ENCODE measurements at places on chromosomes 6 and 20.

- no peak for DNase-seq
Measured at GRCh38 chr6:158487495-158487894, 72.4 kb upstream of the TMEM181 start.

GRCh38 chr6:40986921-40987819, 51.9 kb downstream of the UNC5CL start:
- DNase-seq: no peak

GRCh38 chr20:4791121-4791520, 69.4 kb downstream of the PRND start:
- DNase-seq: no peak

DNA sequence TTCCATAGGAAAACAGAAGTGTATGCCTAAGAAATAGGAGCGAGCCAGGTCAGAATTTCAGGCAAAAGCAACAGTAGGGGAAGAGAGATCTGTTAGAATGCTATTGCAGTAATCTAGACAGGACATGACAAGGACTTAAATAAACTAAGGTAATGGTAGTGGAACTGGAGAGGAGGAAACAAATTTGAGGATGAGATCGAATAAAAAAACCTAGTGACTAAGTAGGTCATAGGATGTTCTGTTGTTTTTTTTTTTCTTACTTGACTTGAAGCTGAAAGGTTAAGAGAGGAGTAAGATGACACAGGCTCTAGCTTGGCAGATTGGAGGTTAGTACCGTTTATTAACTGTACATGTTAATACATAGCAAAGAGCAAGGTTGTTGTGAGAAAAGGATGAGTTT, 28.6 kb downstream of the ORC3 start:
- DNase-seq: no peak

GRCh38 chr6:74181471-74181870, 485.5 kb downstream of the CD109 start:
- DNase-seq: no peak

DNA sequence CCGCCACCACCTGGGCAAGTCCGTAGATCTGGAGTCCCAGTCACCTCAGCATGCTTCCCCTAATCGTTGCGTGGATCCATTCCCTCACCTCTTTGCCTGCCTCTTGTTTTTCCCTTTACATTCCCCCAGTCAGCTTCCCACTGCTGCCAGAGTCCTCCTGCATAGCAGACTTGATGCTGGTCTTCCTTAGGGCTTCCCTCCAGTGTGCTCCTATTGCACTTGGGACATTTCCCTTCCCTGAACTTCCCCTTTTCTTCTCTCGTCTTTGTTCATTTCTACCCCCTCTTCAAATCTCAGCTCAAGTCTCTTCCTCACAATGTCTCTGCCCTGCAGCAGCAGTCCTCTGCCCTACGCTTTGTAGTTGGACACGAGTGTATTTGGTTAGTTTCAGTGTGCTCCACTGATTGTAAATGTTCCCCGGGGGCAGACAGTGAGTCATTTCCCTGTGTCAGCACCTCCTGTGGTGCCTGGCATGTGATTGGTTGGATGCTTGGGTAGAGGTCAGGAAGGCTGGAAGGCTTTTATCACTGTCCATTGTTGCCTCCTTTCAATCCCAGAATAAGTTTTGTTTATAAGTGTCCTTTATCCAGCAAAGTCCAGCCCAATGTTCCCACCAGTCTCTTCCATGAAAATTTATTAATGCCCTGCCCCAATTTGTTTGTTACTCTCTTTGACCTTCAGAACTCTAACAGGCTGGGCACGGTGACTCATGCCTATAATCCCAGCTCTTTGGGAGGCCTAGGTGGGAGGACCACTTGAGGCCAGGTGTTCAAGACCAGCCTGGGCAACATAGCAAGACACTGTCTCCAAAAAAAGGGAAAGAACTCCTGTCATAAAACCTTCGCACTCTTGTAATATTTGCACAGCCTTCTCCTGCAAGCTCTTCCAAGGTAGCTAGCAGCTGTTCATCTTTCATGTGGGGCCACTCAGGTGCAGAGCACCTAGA, 38.3 kb downstream of the FAM120B start:
- DNase-seq: no peak

DNA sequence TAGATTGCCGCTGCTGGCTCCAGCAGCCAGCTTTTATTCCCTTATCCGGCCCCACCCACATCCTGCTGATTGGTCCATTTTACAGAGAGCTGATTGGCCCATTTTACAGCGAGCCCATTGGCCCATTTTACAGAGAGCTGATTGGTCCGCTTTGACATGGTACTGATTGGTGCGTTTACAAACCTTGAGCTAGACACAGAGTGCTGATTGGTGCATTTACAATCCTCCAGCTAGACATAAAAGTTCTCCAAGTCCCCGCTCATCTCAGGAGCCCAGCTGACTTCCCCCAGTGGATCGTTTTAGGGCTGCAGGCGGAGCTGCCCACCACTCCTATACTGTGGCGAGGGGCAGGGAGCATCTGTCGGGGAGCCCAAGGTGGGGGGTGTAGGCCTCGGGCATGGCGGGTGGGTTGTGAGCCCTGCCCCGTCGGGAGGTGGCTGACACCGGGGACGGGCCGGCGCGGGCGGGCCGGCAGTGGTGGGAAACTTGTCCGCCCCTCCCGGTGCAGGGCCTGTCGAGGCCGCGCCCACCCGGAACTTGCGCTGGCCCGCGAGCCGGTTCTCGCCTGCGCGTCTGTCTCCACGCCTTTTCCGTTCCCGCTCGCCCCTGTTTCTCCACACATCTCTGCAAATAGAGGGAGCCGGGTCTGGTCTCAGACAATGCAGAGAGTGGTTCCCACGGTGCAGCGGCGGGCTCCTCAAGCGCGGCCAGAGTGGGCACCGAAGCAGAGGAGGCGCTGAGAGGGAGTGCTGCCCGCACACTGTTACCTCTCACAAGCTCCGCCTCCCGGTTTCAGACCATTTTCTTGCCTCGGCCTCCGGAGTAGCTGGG, 86.1 kb upstream of the STMND1 start:
- DNase-seq: no peak

DNA sequence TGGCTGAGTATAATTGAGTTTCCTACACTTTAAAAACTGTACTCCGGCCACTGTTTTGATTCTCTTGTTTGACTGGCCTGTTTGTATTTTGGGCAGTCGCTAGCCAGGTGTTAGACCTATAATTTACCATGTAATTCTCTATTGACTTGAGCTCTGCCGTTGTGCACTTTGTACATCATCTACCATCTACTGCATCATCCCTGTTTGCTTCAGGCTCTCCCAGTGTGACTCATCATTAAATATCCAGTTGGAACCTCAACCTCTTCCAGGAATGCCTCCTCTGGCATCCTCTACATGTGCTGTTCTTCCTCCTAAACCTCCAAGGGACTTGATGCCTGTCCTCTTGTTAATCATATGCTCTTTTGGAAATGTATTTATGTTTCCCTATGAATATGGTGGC, 72.3 kb downstream of the FARS2 start:
- DNase-seq: no peak

DNA sequence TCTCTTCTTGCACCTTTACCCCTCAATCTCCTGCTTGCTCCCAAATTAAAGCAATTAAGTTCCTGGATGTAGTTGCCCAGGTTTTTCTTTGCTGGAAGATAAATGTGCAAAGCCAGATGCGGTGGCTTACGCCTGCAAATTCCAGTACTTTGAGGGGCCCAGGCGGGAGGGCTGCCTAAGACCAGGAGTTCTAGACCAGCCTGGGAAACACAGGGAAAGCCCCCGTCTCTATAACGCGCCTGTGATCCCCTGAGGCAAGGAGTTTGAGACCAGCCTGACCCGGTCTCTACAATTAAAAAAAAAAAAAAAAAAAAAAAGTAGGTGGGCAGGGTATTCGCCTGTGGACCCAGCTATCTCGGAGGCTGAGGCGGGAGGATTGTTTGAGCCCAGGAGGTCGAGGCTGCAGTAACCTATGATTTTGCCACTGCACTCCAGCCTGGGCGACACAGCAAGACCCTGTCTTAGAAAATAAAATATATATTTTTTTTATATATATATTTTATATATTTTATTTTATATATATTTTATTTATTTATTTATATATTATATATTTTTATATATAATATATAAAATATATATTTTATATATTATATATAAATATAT, 461 bp upstream of the DCDC2 start:
- no peak for DNase-seq

- DNase-seq: no peak
Measured at GRCh38 chr6:23591761-23592160, 534.3 kb upstream of the NRSN1 start.

DNA sequence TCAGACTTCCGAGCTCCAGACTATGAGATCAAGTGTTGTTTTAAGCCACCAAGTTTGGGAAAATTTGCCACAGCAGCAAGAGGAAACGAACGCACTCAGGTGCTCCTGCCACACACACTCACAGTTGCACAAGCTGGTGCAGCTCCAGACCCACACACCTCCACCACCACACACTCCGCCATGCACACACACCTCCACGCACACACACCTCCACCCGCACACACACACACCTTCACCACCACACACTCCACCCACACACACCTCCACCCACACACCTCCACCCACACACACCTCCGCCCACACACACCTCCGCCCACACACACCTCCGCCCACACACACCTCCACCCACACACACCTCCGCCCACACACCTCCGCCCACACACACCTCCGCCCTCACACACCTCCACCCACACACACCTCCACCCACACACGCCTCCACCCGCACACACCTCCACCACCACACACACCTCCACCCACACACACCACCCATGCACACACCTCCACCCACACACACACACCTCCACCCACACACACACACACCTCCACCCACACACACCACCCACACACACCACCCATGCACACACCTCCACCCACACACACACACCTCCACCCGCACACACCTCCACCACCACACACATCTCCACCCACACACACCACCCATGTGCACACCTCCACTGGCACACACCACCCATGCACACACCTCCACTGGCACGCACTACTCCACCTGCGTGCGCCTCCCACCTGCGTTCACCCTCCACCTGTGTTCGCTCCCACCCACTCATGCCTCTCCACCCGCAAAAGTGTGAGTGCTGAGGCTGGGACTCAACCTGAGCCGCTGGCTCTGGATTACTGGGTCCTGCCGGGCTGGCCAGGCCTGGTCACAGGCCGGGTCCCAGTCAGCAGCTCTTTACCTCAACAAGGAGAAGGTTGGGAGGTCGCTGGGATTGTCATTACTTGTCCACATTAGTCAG, 175.6 kb downstream of the BMP7 start:
- no peak for DNase-seq

- no peak for DNase-seq
Measured at GRCh38 chr6:41636833-41637193, 1.5 kb upstream of the MDFI start.

- no peak for DNase-seq
Measured at GRCh38 chr6:157814883-157815282, 8.2 kb upstream of the SNX9 start.

- DNase-seq: no peak
Measured at GRCh38 chr6:33124947-33125346, 49.2 kb downstream of the HLA-DPB1 start.

DNA sequence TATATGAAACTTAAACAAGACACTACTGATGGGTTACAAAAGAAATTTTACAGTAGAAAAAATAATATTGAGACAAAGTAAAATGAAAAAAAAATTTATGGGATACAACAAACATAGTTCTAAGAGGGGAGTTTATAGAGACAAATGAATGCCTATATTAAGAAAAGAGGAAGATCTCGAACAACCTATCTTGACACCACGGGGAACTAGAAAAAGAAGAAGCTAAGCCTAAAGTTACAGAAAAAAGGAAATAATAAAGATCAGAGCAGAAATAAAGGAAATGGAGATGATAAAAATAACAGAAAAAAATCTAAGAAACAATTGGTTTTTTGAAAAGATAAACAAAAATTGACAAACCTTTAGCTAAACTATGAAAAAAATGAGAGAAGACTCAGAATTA, 9.1 kb upstream of the ECHDC1 start:
- DNase-seq: no peak

GRCh38 chr6:157840776-157841175, 17.7 kb downstream of the SNX9 start:
- DNase-seq: no peak

DNA sequence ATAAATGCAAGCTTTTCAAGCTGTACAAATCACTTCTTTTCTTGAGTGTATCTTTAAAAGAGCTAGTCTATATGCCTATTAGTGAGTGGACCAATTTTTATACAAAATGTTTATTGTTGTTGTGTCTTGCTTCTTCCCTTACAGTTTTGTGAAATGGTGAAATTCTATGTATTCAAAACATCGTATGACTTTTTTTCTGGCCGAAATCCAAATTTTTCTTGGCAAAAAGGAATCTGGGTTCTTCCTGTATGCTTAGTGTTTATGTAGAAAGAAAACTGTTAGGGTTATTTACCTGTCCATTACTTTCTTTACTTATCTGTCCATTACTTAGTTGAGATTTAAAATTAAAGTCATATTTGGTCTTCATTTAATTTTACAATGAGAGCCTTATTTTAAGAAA, 153.9 kb downstream of the MMS22L start:
- DNase-seq: no peak

- no peak for DNase-seq
Measured at GRCh38 chr6:133749427-133749826, 139.5 kb upstream of the TCF21 start.

DNA sequence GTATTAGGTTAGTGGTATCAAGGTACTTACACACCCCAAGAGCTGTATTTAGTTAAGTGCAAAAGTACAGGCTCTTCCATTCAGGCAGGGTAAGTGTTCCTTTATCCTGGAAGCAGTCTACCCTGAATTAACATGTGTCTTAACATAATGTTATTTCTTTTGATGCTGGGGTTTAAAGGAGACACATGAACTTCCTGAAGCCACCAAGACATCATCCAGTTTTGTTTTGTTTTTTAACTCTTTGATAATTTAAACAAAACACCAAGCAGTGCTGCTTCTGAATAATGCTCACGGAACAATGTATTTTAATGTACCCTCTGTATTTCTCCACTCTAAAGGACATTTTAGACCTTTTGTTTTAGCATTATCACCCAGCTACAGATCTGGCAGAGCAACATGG, 50.5 kb upstream of the PLCB4 start:
- no peak for DNase-seq

GRCh38 chr6:40844246-40844645, 194.8 kb downstream of the UNC5CL start:
- no peak for DNase-seq

- no peak for DNase-seq
Measured at GRCh38 chr6:141261016-141261671, 871.6 kb upstream of the GJE1 start.

GRCh38 chr20:12180107-12180661, 262.5 kb downstream of the BTBD3 start:
- DNase-seq: no peak

- no peak for DNase-seq
Measured at GRCh38 chr6:16181439-16182297, 52.8 kb downstream of the MYLIP start.

DNA sequence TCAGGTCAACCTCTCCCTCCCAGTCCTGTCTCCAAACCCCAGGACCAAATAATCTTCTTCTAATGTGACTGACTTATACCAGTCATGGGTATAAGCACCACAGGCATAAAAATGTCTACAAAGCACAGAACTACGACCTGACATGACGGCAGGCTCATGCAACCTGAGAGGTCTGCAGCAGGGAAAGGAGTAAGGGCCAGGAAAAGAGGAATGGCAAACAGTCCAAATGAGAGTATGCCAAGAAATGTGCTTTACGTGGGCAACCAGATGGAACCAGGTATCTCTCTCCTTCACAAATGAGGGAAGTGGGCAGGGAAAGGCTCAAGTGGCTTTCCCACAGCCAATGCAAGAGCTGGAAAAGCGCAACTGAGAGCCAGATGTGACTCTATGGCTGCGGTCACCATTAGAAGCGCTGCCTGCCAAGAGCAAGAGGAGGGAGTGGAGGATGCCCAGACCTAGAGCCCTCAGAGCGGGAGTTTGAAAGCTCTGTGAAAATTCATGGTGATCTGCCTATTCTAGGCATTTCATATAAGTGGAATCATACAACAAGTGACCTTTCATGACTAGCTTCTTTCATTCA, 6.0 kb downstream of the APMAP start:
- DNase-seq: no peak

Data from GM20000 (cell line).